Activated CD4-positive, alpha-beta T cell treated with anti-CD3 and anti-CD28 coated beads, Interleukin-2, amount 50 U/mL, for 4 hours (primary cell): ENCODE measurements at places on chromosomes 6 and 20.

GRCh38 chr6:151661928-151662327, 145.6 kb upstream of the ESR1 start:
- no peak for DNase-seq

- no peak for DNase-seq
These were observed 37.7 kb downstream of the PMEPA1 start for GRCh38 chr20:57672164-57672563.

GRCh38 chr20:18853946-18854646, 40.5 kb downstream of the SCP2D1 start:
- no peak for DNase-seq

GRCh38 chr6:143549949-143550268, 38.4 kb upstream of the FUCA2 start:
- no peak for DNase-seq

- no peak for DNase-seq
These were observed 10.8 kb upstream of the MAN1A1 start for GRCh38 chr6:119360262-119360915.

DNA sequence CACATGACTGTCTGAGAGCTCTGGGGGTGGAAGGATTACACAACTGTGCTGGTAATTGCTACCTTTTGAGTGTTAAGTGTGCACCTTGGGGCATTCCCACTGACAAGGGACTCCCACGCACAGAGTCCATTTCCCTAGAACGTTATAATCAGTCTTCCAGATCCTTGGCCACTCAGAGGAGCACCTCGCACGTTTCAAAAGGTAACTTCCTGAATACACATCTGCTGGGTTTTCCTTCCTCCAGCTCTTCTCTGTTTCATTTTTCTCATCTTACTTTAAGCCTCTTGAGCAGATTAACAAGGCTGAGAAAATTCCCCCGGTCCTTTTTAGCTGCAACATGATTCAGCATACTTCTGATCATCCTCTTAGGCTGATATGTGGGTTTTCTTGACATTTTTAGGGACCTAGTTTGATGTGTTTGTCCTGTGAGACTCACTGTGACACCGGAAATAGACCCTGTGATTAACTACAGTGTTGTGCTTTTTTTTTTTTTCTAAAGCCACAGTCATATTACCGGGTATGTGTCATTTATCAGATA, 98.4 kb upstream of the DUSP22 start:
- peak; percentile 45 for DNase-seq

DNA sequence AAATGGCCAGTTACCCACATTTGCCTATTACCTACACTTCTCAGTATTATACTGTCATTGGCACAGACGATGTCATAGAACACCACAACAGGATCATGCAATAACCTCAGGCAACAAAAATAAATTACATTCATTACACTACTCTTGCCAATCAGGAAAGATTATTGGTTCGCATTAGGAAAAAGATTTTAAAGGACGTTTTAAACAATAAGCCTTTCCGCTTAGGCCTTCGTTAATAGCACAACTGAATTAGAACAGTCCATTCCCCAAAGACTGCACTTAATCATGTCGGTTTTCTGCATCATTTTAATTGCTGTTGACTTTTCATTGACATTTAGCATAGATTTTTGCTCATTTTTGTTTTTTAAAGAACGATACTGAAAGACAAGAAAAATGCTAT, 912 bp upstream of the SENP6 start:
- DNase-seq: no peak

GRCh38 chr6:132520953-132521352, 8.0 kb upstream of the STX7 start:
- no peak for DNase-seq

GRCh38 chr6:127120023-127120786, 1.7 kb downstream of the RSPO3 start:
- no peak for DNase-seq

GRCh38 chr6:31918069-31918720, 9.3 kb upstream of the C2 start:
- DNase-seq: no peak

DNA sequence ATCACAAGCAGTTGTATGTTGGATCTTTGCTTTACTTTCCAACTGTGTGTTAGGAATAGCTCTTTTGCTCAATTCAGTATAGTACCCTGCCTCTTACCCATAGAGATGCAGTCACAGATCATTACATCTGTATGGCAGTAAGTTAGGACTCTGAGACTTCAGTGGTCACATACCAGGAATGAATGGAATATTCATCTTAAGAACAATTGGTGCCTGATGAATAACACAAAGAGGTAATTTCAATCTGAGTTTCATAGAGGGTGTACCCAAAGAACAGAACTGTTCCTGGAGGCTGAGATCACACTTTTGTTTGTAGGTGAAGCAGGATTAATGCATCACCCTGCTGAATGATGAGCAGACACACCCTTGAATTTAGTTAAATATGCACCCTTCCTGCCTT, 28.7 kb upstream of the KIF13A start:
- no peak for DNase-seq

- no peak for DNase-seq
These were observed at the start of gene CHRNA4 for GRCh38 chr20:63360850-63361518. TSS of gene CHRNA4 (minus strand) at chr20:63361349. CDS start at chr20:63361165, 184 bp downstream.

- DNase-seq: no peak
These were observed 32.8 kb downstream of the CYP21A2 start for GRCh38 chr6:32070814-32071543.

DNA sequence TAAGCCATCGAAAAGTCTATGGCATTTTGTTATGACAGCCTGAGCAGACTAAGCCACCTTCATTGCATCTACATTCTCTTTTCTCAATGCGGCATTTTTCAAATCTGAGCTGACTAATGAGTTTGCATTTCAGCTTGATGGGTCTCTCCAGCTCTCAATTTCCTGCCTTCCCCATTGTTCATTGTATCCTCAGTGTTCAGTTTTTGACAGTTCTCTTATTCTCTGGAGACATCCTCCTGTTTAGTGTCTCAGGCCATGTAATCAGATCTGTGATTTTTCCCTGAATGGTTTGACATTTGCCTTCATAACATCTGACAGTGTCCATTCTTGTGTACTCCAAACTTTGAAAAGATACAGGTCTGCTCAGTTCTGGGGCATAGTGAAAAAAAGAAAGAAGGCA, 27.9 kb upstream of the MCM3 start:
- no peak for DNase-seq

GRCh38 chr20:33160681-33161080, 7.3 kb upstream of the BPIFA2 start:
- no peak for DNase-seq

DNA sequence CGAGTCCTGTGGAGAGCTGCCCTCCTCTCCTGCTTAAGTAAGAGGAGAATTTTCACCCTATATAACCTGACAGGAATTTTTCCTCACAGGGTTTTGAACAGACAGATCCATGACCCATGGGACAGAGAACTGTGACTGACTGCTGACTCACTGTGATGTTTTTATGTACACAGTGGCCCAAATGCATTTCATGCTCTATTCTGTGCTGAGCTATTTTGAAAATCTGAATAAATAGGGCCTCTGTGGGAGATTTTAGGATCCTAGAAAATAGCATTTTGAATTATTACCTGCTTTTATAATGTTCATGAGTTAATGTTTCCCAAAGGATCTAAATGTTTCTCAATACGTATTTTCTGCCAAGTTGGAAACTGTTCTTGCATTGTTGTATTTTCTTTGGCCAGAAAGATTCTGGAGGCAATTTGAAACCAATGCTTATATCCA, 577.4 kb downstream of the HTR1B start:
- no peak for DNase-seq
